ENCODE measurements at places on chromosomes 13 and 19. TPM values are rescaled to one million over a fixed set of nuclear protein-coding genes. Genes with fewer than 3 reads are reported as not detected.

GRCh38 chr13:94722609-94723345, 10.4 kb upstream of the SOX21 start:
- no peak for DNase-seq

DNA sequence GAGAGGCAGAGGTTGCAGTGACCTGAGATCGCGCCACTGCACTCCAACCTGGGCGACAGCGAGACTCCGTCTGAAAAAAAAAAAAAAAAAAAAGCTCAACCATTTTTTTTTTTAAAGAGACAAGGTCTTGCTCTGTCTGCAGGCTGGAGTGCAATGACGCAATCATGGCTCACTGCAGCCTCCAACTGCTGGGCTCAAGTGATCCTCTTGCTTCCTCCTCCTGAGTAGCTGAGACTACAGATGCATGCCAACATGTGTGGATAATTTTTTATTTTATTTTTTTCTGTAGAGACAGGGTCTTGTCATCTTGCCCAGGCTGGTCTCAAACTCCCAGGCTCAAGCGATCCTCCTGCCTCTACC, 10.3 kb downstream of the EHD2 start:
- DNase-seq = no peak

GRCh38 chr13:68851026-68851425, 1256.6 kb upstream of the ATXN8OS start:
- no peak for DNase-seq

ASF1B gene
- 10.1 TPM for polyA plus RNA-seq

CNN1 gene
- polyA plus RNA-seq = 13.0 TPM
